Activated T-cell treated with anti-CD3 and anti-CD28 coated beads, Interleukin-2, amount 50 U/mL, for 48 hours (primary cell): ENCODE measurements at places on chromosomes 6 and 20.

GRCh38 chr20:53245574-53245973 is 273.4 kb downstream of the TSHZ2 start:
- no peak for DNase-seq

DNA sequence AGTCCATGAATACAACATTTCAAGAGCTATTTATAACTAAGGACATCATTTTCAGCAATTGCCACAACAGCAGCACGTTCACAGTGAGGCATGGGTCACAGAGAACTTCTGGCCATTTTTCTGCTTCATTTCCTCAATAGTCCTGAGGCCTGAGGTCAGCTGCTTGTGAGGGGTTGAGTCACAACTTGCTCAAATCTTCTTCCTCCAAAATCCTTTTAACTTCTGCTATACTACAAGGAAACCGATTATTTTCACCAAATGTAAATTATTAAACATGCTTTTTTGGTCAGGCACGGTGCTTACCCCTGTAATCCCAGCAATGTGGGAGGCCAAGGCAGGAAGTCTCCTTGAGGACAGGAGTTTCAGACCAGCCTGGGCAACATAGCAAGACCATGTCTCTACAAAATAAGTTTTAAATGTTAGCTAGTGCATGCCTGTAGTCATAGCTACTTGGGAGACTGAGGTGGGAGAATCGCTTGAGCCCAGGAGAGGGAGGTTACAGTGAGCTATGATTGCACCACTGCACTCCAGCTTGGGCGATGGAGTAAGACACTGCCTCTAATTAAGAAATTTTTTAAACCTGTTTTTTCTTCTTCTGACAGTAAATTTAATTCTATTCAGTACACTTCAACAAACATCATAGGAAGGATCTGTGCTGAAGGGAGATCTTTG is 11.1 kb upstream of the SLC16A10 start:
- DNase-seq: no peak

DNA sequence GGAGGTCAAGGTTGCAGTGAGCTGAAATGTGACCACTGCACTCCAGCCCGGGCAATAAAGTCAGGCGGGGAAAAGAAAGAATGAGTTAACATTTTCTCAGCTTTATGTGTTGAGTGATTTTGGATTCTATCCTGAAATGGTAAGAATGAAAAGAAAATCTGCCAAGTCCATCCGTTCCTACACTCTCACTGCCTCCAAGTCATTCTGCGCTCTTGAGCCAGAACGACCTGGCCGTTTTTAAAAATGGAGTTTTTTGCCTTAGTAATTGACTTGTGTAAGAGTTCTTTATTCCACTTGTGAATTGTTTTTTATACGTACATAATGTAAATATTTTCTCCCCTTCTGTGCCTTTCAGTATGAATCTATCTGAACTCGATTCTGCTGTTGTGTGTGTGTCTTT is 28.7 kb downstream of the DNAJC5 start:
- no peak for DNase-seq

- no peak for DNase-seq
Observed at GRCh38 chr20:62165762-62166399, 16.9 kb upstream of the MTG2 start.

- DNase-seq: no peak
Observed at GRCh38 chr20:42701948-42702347, 487.8 kb downstream of the PTPRT start.

DNA sequence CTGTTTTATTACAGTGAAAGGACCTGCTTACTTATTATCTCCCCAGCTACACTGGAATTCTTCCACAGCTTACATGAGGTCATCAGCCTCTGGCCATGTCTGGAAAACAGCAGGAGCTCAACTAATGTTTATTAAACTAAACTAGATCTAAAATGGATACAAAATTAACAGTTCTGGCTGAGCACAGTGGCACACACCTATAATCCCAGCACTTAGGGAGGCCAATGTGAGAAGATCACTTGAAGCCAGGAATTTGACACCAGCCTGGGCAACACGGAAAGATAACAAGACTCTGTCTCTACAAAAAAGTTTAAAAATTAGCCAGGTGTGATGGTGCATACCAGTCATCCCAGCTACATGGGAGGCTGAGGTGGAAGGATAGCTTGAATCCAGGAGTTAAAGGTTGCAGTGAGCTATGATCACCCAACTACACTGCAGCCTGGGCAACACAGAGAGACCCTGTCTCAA is 220.8 kb upstream of the MARCKS start:
- DNase-seq: no peak

DNA sequence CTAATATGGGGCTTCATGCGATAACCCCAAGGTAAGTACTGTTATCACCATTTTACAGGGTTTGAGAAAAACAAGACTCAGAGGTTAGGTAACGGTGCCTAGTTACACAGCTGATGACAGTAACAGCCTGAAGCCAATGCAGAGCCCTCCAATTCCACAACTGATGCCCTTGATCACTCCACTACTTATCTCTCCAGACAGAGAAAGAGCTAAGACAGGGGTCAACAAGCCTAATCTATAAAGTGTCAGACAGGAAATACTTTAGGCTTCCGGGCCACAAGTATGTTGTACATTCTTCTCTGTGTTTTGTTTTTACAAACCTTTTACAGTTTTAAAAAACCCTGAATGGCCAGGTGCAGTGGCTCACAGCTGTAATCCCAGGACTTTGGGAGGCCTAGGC is 50.9 kb downstream of the MAP7 start:
- no peak for DNase-seq

GRCh38 chr6:42028234-42029061 is 21.9 kb upstream of the TAF8 start:
- DNase-seq: no peak

- DNase-seq: peak; percentile 37
Observed at GRCh38 chr6:168120390-168121302, 41.6 kb upstream of the FRMD1 start.

DNA sequence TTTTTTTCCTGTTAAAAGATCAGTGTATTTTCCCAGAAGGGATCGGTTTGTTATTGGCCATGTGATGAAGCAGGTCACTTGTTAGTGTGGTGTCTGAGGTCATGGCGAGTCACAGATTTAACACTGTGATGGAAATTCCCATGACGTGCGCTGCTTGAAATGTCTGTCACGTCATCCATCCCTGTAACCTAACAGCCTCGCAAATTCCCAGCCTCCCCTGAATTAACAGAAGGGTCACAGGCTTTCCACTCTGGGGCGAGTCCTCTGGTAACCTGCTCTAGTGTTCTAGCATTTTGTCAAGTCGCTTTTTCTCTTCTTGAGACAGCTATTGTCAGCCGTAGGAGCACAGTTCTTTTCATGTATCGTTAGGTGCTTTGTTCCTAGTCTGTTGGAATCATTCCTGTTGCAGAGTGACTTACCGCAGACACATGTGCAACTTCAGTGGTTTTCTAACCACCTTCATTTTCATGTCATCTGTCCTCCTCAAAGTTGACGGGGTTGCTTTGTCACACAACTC is 137.2 kb downstream of the MAP3K4 start:
- peak; percentile 66 for DNase-seq

DNA sequence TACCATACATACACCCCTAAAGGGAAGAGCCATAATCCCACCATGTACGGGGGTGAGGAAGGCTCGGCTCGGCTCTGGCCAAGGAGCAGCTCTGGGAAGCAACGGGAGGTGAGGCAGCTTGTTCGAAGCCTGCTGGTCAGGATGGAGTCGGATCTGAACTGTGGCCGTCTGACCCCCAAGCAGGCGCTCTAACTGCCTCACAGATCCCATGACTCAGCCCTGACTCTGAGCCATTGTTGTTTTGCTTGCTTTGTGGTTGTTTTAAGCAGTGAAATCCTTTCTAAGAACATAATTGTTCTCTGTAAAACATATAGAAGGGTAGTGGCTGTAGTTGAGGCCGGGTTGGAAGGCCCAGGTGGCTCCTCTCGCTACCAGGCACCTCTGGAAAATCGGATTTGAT is 10.9 kb downstream of the C6orf132 start:
- DNase-seq: no peak

GRCh38 chr20:35568645-35569044 is 26.8 kb downstream of the ERGIC3 start:
- no peak for DNase-seq

GRCh38 chr6:16001158-16001557 is 127.7 kb upstream of the MYLIP start:
- no peak for DNase-seq

DNA sequence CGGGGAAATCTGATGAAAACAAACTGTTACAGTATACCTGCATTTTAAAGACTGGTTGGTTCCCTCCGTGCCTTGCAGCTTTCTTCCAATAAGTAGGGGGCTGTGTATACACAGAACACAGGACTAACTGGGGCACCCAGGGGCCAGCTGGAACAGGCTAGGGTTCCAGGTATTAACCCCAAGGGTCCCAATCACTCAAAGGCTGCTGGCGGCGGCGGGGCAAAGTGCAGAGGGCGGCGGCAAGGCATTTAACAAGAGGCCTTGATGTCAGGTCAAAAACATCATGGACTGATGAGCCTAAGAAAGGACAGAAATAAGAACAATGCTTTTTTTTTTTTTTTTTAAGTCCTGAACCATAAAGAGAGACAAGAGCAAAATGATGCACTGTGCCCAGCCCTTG is 2.5 kb downstream of the PMEPA1 start:
- no peak for DNase-seq

- no peak for DNase-seq
Observed at GRCh38 chr20:584971-585301, 25.2 kb downstream of the TCF15 start.

DNA sequence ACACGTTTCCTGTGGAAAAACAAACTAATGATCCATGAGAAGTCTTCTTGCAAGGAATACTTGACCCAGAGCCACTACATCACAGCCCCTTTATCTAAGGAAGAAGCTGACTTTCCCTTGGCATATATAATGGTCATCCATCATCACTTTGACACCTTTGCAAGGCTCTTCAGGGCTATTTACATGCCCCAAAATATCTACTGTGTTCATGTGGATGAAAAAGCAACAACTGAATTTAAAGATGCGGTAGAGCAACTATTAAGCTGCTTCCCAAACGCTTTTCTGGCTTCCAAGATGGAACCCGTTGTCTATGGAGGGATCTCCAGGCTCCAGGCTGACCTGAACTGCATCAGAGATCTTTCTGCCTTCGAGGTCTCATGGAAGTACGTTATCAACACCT is 35.4 kb downstream of the GCNT2 start:
- no peak for DNase-seq

GRCh38 chr20:37296371-37296770 is 6.9 kb downstream of the MANBAL start:
- DNase-seq: no peak

GRCh38 chr6:22295145-22295544 is 1.7 kb downstream of the PRL start:
- no peak for DNase-seq

- DNase-seq: no peak
Observed at GRCh38 chr20:61387204-61387953, 135.3 kb downstream of the CDH4 start.

GRCh38 chr6:27901801-27902200 is 10.4 kb downstream of the OR2B2 start:
- DNase-seq: no peak

GRCh38 chr6:29941471-29941870 is 861 bp upstream of the HLA-A start:
- DNase-seq: no peak

GRCh38 chr6:113102761-113103160 is 754.4 kb upstream of the MARCKS start:
- DNase-seq: no peak

DNA sequence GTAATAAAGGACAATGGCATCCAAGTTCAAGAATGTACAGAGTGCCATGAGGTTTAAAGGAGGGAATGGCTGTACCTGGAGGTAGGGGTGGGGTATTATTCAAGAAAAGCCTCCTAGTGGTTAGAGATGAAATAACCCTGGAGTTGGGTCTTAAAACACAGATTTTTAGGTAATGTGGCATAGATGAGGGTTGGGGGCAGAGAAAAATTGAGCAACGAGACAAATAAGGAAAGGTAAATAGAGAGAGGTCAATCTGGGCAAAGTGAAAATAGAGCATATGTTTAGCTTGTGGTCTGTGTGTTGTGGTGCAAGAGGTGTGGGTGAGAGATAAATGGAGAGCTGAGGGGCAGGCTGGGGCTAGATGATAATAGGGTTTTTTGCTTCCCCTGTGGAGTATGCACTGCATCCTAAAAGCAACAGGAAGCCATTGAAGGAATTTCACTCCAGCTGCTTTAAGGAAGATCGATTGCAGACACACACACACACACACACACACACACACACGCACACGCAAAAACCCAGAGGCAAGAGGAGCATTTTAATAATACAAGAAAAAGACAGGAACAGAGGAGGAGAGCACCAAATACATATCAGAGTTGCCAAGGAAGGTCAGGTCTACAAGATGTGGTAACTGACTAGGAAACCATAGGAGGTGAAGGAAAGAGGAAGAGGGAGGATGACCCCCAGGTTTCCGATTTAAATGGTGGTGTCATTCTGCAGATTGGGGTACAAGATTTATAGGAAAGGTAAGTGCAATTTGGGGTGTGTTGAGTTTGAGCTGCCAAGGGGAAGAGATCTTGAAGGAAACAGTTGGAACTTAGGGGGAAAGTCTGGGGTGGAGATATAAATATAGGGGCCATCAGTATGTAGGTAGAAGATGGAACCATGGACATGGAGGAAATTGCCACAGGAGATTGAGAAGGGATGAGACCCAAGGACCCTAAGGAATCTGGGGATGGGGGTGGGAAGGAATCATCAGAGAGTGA is 31.3 kb upstream of the ADGRF1 start:
- no peak for DNase-seq

GRCh38 chr6:41638935-41639808 is 904 bp downstream of the MDFI start:
- no peak for DNase-seq

- DNase-seq: peak; percentile 85
Observed at GRCh38 chr6:166275714-166276166, 32.5 kb downstream of the PRR18 start.

DNA sequence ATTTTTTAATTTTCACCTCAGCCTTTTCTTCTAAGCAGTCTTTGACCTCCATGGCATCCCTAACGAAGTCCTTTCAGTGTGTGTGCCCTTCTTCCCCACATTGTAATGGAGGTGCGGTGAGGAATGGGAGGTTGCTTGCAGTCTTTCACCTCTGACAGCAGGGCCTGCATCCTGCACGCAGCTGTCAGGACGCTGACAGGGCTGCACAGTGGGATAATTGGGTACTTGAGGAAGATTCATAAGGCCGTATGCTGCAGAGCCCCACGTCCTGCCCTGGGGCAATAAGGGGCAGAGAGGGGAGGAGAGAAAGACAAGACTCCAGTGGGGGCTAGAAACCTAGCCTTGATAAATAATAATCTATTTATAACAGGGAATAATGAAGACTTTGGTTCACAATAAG is 184.7 kb downstream of the SAMD5 start:
- no peak for DNase-seq

GRCh38 chr6:19851241-19852089 is 14.3 kb downstream of the ID4 start:
- no peak for DNase-seq

DNA sequence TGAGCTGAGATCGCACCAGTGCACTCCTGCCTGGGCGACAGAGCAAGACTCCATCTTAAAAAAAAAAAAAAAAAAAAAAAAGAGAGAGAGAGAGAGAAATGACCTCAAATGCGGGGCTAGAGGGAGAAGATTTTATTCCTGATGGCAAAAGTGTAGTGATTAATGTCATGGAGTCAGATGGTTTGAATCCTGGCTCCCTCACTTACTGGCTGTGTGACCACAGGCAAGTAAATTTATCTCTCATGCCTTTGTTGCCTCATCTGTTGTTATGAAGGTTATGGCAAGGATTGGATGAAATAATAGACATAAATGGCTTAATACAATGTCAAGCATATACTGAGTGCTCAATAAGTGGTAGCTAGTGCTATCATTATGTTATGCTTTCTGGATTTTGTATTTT is 29.3 kb downstream of the RIN2 start:
- DNase-seq: no peak
